ENCODE measurements at places on chromosomes 2 and 18.

DNA sequence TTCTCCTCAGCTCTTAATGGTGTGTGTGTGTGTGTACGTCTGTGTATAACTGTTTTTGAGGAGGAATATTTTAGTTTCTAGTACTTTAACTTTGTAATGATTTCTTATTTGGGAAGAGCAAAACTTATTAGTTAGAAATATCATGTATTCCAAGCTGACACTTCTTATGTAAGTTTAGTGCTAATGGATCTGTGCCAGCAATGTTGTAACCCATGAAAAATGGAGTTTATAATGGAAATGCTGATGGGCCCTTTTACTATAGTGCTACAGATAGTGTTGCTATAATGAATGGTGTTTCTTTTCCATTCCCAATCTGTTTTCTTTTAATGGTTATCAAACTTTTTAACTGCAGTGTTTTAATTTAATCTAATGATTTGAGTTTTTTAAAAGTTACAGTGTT, 49.8 kb upstream of the OTX1 start:
- no peak for DNase-seq

DNA sequence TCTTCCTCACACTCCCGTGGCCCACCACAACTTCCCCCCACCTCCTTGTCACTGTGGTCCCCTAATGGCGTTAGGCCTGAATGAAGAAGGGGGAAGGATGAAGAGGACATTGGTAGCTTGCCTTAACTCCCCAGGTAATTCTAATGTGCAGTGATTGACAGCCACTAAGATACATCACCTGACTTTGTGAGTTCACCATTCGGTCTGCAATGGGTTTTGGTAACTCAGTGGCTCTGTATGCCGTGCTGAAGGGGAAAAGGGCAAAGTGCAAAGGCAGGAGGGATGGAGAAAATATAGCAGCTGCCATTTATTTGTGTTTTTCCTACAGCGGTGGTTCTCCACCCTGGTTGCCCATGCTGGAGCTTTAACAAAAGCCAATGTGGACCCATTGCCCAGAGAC, 42.2 kb downstream of the ABCG8 start:
- no peak for DNase-seq

DNA sequence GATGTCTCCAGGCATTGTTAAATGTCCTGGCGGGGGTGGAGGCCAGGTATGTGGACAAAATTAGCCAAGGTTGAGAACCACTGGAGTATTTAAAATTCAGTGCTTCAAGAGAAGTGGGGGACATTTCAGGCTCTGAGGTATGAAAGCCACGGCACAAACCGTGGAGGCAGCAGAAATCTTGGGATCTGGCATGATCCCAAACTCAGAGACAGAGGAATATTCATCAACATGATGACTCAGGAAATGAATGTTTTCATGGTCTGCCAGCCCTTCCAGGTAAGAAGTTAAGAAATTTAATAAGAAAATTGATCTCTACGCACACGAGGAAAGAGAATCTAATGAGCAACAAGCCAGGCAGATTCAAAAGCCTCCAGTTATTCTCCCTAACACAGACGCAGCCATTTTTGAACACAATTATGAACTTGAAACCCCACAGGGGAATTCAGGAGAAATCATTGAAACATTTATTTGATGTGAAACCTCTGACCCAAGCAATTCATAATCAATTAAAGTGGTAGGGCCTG, 11.3 kb upstream of the GRP start:
- no peak for DNase-seq

- DNase-seq: no peak
These were observed 9.6 kb downstream of the MRPL30 start for GRCh38 chr2:99190548-99190947.

- DNase-seq: no peak
These were observed 51.1 kb upstream of the EHBP1 start for GRCh38 chr2:62654423-62654791.

- peak; percentile 24 for DNase-seq
These were observed 128.8 kb upstream of the TRIB2 start for GRCh38 chr2:12587729-12588522.

- DNase-seq: no peak
These were observed 38.0 kb upstream of the SNED1 start for GRCh38 chr2:240960309-240960970.

- no peak for DNase-seq
These were observed 230.2 kb downstream of the CELF4 start for GRCh38 chr18:37335409-37335736.

DNA sequence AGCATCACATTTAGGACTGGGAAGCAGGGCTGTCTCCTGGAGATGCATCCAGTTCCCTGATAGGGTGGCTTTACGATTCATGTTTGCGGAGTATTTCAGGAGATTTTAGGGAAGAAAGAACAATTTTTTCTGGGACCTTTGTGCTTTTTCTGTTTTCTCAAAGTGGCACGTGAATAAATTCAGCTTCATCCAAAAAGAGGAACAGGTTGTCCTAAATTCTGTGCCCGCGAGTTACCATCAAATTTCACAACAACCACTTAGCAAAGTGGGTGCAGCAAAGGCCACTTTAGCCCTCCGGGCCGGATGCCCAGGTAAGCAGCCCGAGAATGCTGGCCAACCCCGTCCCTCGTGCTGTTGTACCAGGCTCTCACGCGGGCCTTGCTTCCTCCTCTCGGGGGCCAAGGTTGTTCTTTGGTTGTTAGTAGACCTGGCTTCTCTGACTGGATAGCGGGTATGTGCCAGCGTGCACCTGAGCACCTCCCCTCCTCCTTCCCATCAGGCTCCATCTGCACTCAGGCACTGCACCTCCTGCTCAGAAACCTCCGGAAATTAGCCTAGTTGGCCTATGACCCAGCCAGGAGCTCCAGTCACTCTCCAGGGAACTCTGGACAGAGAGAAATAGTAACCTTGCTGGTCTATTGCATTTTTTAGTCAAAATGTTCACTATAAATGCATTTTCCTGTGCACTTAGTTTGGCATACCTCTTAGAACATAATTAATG, 83.0 kb downstream of the CMPK2 start:
- DNase-seq: no peak

GRCh38 chr2:238777369-238778067, 70.4 kb upstream of the TWIST2 start:
- DNase-seq: no peak

DNA sequence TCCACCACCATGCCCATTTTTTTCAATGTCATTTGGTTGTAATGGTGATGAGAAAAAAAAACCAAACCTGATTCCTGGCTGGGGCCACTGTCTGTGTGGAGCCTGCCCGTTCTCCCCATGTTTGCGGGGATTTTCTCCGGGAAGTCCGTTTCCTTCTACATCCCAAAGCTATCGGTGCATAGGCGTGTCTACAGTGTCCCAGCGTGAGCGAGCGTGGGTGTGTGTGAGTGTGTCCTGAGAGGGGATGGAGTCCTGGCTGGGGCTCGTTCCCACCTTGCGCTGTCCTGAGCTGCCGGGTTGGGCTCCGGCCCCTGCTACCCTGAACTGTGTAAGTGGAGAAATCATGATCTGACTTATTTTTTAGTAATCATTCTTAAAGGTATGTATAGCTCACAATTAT, 7.3 kb upstream of the ZAP70 start:
- no peak for DNase-seq

GRCh38 chr2:19829672-19830071, 72.1 kb downstream of the TTC32 start:
- no peak for DNase-seq

DNA sequence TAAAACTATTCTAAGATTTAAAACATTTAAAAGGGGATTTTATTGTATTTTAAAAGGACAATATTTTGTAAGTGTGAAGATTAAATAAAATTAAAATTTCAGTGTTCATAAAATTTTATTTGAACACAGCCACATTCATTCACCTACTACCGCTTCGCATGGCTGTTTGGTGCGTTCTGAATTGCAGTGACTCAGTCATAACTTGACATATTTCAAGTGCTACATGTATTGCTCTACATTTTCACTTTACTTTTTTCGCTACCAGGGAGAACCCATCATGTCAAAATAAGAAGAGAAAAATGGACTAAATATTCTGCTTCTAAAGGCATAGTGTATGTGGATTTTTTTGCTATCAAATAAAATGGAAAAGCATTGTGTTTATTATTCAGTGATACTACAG, 8.7 kb downstream of the PTH2R start:
- no peak for DNase-seq

DNA sequence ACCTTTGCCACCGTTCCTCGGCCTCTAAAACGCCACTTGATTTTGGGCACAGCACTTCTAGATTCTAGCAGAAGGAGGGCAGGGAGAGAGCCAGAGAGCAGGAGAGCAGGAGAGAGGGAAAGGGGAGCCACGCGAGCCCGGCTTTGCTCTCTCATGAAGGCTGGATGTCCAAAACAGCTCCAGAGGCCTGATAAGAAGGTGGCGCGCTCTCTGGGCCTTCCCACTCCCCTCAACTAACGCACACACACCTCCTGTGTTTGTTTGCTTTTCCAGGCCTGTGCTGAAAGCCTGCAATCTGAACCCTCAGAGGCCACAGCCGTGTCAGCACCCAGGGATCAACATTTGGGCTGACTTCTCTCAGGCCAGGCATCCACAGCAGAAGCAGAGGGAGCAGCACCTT, 184.8 kb upstream of the SOX11 start:
- no peak for DNase-seq

DNA sequence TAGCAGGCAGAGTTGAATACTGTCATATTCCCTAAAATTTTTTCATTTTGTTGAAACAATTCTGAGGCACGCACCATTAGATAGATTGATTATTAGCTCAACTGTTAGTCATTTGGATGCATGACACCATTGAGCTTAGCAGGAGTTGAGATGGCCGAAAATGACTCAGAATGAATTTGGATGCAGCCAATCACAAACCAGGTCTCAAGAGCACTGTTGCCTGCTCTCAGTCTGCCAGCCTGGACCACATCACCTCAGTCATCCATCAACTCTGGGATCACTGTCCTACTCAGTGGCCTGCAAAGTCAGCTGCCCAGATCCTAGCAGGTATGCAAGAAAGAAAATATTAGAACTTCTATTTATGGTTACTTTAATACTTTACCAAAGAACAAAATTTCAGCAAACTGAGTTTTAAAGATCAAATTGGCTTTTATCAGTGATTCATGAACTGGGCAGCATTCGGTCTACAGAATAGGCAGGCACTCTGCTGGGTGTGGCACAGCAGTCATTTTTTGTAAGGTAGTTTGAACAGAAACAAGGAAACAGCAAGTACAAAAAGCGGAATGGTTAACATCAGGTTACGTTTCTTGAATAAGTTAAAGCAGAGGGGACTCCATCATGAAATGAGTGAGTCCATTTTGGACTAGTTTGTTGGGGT, 152.7 kb upstream of the ARHGAP28 start:
- no peak for DNase-seq

DNA sequence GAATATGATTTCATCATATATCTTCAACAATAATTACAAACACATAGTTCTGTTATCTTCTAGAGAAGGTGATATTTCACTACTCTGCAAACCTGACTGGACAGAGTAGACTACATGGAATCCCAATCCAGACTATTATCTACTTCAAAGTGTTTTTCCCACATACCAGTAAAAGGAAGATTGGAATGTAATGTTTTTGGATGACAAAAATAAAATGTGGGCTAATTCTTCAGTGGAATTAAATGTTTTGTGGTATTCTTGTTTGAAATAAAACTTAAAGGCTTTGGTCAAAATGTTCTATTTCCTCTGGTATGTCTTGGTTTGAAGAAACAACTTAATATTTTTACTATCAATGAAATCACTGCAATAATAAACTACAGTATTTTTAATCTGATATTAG, 22.1 kb downstream of the COL5A2 start:
- DNase-seq: no peak

DNA sequence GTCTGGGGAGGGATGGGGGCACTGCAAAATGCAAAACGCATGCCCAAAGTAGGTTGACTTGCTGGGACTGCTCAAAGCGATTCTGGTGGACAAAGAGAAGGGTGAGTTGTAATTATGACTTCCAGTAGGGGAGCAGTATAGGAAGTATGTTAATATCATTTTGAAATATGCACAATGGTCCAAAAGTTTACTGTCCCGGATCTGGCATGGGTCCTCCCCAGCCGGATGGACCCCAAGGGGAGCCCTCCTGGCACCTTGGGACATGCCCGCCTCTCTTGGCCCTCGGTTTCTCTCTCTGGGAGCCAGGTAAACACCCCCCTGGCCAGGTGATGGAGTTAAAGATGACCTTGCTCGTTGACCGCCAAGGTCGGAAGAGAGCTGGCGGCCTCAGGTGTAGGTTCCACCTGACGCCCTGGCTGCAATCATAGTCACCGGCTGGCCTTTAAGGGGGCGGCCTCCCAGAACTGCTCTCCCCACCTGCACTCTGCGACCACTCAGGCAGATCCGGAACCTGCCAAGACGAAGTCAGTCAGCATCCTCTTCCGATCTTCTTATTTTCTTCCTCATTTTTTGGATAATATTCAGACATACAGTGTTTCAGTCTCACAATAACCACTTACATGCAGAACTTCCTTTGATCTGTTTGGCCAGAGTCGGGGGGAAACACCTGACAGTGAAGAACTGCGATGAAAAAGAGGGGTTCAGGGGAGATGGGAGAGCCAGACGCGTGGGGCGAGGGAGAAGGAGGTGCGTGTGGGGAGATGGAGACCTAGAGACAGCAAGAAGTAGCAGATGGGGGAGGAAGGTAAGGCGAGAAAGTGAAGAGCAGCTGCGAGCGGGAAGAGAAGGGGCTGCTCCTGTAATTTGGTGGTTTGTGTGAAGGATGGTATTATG, 148.3 kb downstream of the MEIS1 start:
- no peak for DNase-seq

- peak; percentile 58 for DNase-seq
These were observed 6.5 kb upstream of the MTERF4 start for GRCh38 chr2:241108271-241109209.

DNA sequence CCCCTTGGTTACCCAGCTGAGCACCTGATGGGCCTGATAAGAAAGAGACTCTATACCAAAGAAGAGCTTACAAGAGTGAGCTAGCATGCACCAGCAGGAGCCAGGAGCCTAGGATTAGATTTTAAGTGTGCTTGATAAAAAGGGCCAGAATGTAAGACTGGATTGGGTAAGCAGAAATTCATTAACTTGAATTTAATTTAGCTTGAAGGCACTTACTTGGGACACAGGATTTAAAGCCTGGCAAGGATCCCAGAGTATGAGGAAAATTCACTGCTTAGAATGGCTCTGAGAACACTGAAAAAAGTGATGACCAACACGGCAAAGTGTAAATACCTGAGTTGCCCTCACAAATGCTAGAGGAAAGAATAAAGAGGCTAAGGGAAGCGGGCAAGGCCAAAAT, 91.3 kb upstream of the RBBP8 start:
- DNase-seq: no peak

- DNase-seq: no peak
These were observed 77.6 kb upstream of the ALPP start for GRCh38 chr2:232300894-232301387.

- DNase-seq: no peak
These were observed 101.8 kb upstream of the ASB18 start for GRCh38 chr2:236366049-236366387.

GRCh38 chr2:146041274-146041910, 1521.5 kb upstream of the ZEB2 start:
- no peak for DNase-seq

GRCh38 chr2:226078666-226079065, 679.2 kb downstream of the NYAP2 start:
- no peak for DNase-seq

GRCh38 chr2:232330068-232330999, 48.2 kb upstream of the ALPP start:
- no peak for DNase-seq

- DNase-seq: peak; percentile 88
These were observed 30.7 kb upstream of the PTMA start for GRCh38 chr2:231677632-231678104.

GRCh38 chr2:234072454-234072853, 22.0 kb downstream of the SPP2 start:
- DNase-seq: no peak

GRCh38 chr2:190180313-190181122, 118.0 kb upstream of the MSTN start:
- DNase-seq: peak; percentile 7

GRCh38 chr18:50734342-50734741, 85.5 kb downstream of the MRO start:
- DNase-seq: no peak

All from CD4-positive, alpha-beta T cell treated with Interleukin-21 for 1 hour (primary cell).